Kidney epithelial cell (primary cell): ENCODE measurements at places on chromosomes 12 and 14. TPM values are rescaled to one million over a fixed set of nuclear protein-coding genes. Genes with fewer than 3 reads are reported as not detected.

Gene CLEC1A
- total RNA-seq = 0.04 TPM in 1 of 2 replicates, not detected in the other

Gene DEGS2
- 0.75 TPM in 1 of 2 replicates, not detected in the other for total RNA-seq

Gene PLA2G1B
- total RNA-seq = not detected in 2 replicates

Gene LIN7A
- 0.79 and 1.3 TPM in 2 replicates for total RNA-seq

Gene POTEM
- not detected in 2 replicates for total RNA-seq

Gene UBE2N
- 59.6 and 68.7 TPM in 2 replicates for total RNA-seq

Gene EPYC
- not detected in 2 replicates for total RNA-seq

Gene REP15
- total RNA-seq = 1.3 and 1.9 TPM in 2 replicates

Gene AHNAK2
- total RNA-seq = 121 and 140 TPM in 2 replicates

Gene ARHGEF40
- total RNA-seq = 59.4 and 59.7 TPM in 2 replicates

Gene GDF3
- not detected in 2 replicates for total RNA-seq

Gene KRT8
- total RNA-seq = 1,322 and 1,341 TPM in 2 replicates

Gene SLC25A21
- 2.1 and 51.1 TPM in 2 replicates for total RNA-seq

Gene TMEM179
- total RNA-seq = not detected in 2 replicates

Gene IFT43
- total RNA-seq = 47.1 and 48.9 TPM in 2 replicates

Gene PRH2
- not detected in 2 replicates for total RNA-seq

Gene PMEL
- 0.96 and 1.1 TPM in 2 replicates for total RNA-seq

Gene ACOT6
- not detected in 2 replicates for total RNA-seq

Gene MUCL1
- total RNA-seq = not detected in 2 replicates

Gene NR4A1
- 9.2 and 11.2 TPM in 2 replicates for total RNA-seq

Gene ATP5MC2
- total RNA-seq = 235 and 299 TPM in 2 replicates

Gene OR6C2
- total RNA-seq = not detected in 2 replicates

Gene FAIM2
- total RNA-seq = not detected in 2 replicates

Gene RNF212B
- not detected in 2 replicates for total RNA-seq

Gene KCNH5
- total RNA-seq = not detected in 2 replicates

Gene TSHR
- not detected in 2 replicates for total RNA-seq

Gene VRK1
- 13.0 and 20.9 TPM in 2 replicates for total RNA-seq

Gene ANO4
- 0.13 and 0.21 TPM in 2 replicates for total RNA-seq

Gene FIGNL2
- total RNA-seq = 2.1 and 2.6 TPM in 2 replicates
